ENCODE measurements at places on chromosomes 4 and X. TPM values are rescaled to one million over a fixed set of nuclear protein-coding genes. Genes with fewer than 3 reads are reported as not detected.

PFKFB1 gene
- 0.10 TPM for total RNA-seq

GSX2 gene
- total RNA-seq: not detected

CXCL1 gene
- total RNA-seq: 11.7 TPM

RIPPLY1 gene
- not detected for total RNA-seq

NAA11 gene
- not detected for total RNA-seq

GPM6B gene
- total RNA-seq: 0.03 TPM

GRPR gene
- total RNA-seq: 0.09 TPM

GRIA2 gene
- total RNA-seq: not detected

RHOH gene
- not detected for total RNA-seq

BMP3 gene
- not detected for total RNA-seq

CACNA1F gene
- total RNA-seq: not detected

ALG13 gene
- 60.1 TPM for total RNA-seq

HTR2C gene
- total RNA-seq: not detected

RNF150 gene
- total RNA-seq: 0.36 TPM

RBM46 gene
- total RNA-seq: not detected

GSPT2 gene
- 8.4 TPM for total RNA-seq

GAGE12J gene
- total RNA-seq: not detected

DGKK gene
- total RNA-seq: not detected

PPP1R3F gene
- total RNA-seq: 3.3 TPM

TRPC5OS gene
- total RNA-seq: not detected

ODAPH gene
- not detected for total RNA-seq
